Right atrium auricular region (tissue), 2 donors: ENCODE measurements at places on chromosomes 6 and 20. TPM values are rescaled to one million over a fixed set of nuclear protein-coding genes. Genes with fewer than 3 reads are reported as not detected.

- H3K4me1 ChIP-seq: no peaks in the 10 kb centered on the region
- peak; percentile 57 for DNase-seq
- H3K27ac ChIP-seq: no peak overlapping the region
- no peaks in the 10 kb centered on the region for H3K36me3 ChIP-seq
- H3K27me3 ChIP-seq: peaks cover 22% of the 10 kb centered on the region
- peak overlapping the region; percentile 33 for H3K4me3 ChIP-seq
These were observed 7.7 kb upstream of the FOXF2 start for GRCh38 chr6:1381481-1382330.

GRCh38 chr20:62370115-62370806, 3.1 kb upstream of the LAMA5 start:
- H3K27ac ChIP-seq: peak overlapping the region; percentile 95
- no peaks in the 10 kb centered on the region for H3K4me1 ChIP-seq
- no peak overlapping the region for H3K4me3 ChIP-seq

- no peaks in the 10 kb centered on the region for H3K4me1 ChIP-seq
- H3K27me3 ChIP-seq: no peaks in the 10 kb centered on the region
- no peaks in the 10 kb centered on the region for H3K36me3 ChIP-seq
- H3K4me3 ChIP-seq: no peak overlapping the region
These were observed 18.5 kb upstream of the C6orf141 start for GRCh38 chr6:49531774-49532569.

DNA sequence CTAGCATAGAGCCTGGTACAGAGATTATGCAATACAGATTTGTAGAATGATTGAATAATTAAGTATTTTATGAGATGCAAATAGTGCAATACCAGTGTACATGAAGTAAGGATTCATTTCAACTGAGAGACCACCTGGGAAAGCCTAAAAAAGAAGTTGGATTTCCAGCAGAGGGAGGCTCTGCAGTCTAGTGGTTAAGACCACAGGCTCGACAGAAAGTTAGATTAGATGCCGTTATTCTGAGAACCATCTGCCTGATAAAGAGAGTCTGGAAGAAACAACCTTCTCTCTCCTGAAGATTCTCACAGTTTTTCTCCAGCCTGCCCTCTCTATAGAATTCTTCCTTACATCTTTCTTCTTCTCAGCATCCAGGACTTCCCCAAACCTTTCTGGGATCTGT, 13.6 kb upstream of the TNFRSF21 start:
- no peak overlapping the region for H3K4me3 ChIP-seq
- H3K27me3 ChIP-seq: no peaks in the 10 kb centered on the region
- H3K4me1 ChIP-seq: no peaks in the 10 kb centered on the region

Gene BEND3
- 0.56 TPM for total RNA-seq

Gene TMEM170B
- total RNA-seq: 3.8 TPM

Gene STMND1
- not detected for total RNA-seq

Gene CASP8AP2
- 9.2 TPM for total RNA-seq
